ENCODE measurements at places on chromosomes 16 and 17.
A peak's percentile ranks its signal among the peaks of the same experiment; 100 is the strongest.

GRCh38 chr16:50699326-50700159 lies 6.1 kb downstream of the NOD2 start:
- DNase-seq: peak; percentile 65

- no peak for DNase-seq
Observed at GRCh38 chr17:79205688-79206205, 131.1 kb downstream of the ENGASE start.

GRCh38 chr16:278863-279366 lies 1.5 kb upstream of the ARHGDIG start:
- DNase-seq: peak; percentile 36

DNA sequence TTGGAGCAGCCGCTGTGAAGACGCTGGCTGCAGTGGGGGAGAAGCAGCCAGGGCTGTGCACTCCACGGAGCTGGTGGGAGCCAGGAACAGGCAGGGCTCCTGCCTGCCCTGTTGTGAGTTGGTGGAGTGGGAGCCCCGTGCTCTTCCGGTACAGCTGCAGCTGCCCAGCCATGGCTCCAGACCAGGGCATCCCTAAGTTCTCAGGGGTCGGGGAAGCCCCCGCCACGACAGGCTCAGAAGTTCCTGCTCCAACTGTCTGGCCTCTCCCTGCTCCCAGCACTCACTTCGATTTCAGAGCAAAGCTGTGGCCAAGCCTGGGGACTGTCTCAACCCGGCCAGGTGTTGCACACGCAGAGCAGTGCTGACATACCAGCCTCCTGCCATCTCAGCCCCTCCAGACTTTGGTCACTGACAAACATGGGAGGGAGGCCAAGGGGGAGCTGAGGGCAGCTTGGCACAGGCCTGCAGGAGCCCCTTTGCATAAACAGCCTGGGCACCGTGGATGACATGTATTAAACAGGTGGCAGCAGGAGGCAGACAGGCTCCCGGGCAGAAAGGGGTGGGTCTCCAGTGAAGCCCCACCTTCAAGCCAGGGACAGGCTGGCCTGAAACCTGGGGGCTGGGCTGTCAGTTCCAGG lies 13.9 kb upstream of the KDM8 start:
- no peak for DNase-seq

DNA sequence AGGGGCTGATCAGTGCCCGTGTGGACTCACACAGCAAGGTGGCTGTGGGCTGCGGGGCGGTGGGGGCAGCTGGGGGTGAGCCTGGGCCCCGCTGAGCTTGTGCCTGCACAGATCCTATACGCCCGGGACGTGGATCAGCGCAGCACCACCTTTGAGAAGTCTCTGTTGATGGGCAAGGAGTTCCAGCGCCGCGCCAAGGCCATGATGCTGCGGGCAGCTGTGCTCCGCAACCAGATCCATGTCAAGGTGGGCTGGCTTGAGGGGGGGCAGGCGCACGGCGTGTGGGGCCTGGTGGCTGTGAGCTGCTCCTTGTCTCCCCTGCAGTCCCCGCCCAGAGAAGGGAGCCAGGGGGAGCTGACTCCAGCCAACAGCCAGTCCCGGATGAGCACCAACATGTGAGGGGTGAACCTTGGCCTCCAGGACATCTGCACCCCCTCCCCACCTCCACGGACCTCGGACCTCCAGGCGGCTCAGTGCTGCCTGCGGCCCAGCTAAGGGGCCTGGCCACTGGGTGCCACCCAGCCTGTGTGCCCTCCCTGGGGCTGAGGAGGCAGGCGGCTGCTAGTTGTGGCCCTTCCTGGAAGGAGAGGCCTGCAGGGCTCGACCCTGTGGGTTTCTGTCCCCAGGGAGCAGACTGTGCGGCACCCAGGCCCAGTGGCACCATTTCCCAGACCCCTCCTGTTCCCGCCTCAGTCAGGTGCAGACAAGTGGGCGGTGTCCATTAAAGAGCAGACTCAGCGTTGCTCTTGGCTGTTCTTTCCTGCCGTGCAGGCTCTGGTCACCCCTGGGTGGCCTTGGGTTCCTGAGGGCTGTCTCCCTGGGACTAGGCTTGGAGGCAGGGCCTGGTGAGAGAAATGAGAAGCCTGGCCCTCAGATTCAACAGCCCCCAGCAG lies 5.3 kb downstream of the GPS1 start:
- DNase-seq: no peak

- DNase-seq: no peak
Observed at GRCh38 chr17:55435408-55435807, 13.8 kb upstream of the MMD start.

GRCh38 chr17:74780443-74781238 lies 4.5 kb upstream of the NAT9 start:
- no peak for DNase-seq

DNA sequence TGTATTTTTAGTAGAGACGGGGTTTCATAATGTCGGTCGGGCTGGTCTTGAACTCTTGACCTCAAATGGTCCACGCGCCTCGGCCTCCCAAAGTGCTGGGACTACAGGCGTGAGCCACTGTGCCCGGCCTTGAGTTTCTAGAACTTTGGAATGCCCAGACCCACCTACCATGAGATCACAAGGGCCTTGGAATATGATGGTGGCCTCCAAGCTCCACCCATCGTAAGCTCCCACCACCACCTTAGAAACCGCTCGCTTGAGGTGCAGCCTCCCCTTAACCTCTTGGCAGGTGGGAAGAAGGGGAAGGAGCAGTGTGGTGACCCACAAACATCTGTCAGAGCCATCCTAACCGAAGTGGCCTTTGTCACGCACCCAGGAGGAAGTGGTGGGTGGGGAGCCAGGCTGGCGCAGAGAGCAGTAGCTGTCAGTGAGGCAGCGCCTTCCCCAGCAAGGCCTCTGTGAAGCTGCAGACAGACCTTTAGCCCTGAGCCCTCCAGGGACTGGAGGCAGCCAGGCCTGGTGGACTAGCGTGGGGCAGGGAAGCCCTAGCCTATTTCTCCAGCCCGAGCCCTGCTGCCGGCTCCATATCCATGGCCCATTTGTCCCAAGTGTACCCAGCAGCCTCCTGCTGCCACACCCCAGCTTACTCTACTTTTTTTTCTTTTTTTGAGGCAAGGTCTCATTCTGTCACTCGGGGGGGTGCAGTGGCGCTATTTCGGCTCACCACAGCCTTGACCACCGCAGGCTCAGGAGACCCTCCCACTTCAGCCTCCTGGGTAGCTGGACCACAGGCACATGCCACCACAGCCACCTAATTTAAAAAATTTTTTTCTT lies 13.1 kb upstream of the SEPHS2 start:
- DNase-seq: peak; percentile 94

DNA sequence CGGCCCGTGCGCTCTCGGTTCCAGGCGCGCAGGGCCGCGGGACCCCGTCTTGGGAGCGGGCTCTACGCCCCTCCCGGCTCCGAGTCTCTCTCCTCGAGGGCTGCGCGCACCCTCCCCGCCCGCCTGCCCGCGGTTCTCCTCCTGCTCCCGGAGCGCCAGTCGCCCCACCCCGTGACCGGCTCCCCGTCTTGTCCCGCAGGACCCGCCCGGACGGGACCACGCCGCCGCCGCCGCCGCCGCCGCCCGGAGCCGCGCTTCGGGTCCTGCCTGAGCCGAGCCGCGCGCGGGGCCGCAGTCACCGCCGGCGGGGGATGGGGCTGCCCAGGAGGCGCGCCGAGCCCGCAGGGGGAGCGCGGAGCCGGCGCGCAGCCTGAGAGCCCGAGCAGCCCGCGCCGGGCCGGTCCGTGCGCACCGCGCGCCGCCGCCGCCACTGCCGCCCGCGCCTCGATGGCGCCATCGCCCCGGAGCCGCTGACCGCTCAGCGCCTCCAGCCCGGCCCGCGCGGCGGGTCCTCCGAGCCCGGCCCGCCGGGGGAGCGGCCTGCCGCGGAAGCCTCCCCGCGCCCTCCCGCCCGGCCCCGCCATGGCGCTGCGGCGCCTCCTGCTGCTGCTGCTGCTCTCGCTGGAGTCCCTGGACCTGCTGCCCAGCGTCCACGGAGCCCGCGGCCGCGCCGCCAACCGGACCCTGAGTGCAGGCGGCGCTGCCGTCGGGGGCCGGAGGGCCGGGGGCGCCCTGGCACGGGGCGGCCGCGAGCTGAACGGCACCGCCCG lies at the start of gene SHISA6:
Gene SHISA6 (plus strand): TSS at position 373 of the 770 bp plus-strand sequence.
- DNase-seq: no peak

DNA sequence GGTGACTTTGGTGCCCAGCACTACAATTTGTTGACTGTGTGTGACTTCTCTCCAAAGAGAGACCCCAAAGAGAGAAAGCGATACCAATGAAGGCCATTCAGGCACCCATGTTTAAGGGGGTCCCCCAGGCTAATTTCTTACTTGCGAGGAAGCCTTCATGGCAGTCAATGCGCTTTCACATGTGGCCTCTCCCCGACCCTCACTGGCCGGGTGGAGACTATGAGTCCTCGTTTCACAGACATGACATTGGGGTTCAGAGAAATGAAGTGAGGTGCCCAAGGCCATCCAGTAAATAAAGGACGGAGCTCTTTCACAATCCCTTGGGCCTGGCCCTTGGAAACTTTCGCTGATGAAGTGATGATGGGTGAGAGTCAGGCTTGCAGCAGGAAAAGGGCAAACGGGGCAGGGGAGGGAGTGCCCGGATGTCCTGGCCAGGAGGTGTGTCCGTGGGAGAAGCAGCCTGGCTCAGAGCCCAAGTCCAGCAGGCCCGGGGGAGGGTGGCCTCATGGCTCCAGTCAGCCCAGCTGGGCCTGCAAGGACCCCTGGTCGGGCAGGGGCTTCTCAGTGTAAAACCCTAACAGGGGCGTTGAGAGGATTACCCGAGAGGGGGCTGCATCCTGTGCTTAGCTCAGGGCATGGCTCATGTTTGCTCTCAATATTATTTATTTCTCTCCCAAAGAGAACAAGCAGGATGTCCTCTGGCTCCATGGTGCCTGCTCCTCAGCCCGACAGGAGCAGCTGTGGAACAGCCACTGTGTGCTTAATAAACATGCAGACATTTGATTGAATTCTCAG lies 14.7 kb downstream of the TBX2 start:
- no peak for DNase-seq

DNA sequence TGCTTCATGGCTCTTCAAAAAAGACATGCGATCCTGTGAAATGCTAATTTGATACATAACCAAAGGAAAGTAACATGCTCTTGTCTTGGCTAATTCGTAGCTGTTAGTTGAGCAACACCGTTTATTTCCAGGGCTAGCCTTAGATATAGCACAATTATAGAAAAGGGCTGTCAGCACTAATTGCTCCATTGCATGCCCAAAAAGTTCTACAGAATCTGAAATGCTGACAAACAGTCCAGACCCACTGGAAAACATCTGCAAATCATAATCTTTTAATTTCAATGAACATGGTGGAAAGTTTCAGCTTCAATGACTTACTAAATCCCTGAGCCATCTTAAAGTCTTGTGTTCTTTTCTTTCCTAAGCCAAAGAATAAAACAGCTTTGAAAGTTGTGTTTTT lies 42.9 kb upstream of the NUDT7 start:
- no peak for DNase-seq

DNA sequence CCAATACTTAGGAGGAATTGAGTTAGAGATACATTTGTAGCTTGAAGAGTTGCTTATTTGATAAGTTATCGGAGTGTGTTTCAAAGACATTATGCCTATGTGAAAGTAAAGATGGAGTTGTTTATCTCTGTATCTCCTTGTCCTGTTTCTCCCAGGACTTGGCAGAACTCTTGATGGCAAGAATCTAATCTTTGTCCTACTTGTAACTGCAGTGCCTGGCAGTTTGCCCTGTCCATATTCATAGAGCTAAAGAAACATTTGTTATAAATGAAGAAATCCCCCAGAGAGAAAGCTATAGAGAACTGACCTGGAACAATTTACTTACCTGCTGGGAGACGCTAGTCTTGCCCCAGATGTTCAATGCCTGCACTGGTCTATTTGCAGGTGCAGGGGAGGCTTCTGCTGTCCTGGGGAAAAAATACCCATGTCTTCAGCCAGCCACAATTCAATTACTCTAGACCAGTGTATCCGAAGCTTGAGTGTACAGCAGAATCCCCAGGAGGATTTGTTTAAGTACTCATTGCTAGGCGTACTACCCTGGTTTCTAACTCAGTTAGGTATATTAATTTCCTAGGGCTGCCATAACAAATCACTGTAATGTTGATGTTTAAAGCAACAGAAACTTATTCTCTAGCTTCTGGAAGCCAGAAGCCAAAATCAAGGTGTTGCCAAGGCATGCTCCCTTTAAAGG lies 410.0 kb upstream of the HSBP1 start:
- no peak for DNase-seq

DNA sequence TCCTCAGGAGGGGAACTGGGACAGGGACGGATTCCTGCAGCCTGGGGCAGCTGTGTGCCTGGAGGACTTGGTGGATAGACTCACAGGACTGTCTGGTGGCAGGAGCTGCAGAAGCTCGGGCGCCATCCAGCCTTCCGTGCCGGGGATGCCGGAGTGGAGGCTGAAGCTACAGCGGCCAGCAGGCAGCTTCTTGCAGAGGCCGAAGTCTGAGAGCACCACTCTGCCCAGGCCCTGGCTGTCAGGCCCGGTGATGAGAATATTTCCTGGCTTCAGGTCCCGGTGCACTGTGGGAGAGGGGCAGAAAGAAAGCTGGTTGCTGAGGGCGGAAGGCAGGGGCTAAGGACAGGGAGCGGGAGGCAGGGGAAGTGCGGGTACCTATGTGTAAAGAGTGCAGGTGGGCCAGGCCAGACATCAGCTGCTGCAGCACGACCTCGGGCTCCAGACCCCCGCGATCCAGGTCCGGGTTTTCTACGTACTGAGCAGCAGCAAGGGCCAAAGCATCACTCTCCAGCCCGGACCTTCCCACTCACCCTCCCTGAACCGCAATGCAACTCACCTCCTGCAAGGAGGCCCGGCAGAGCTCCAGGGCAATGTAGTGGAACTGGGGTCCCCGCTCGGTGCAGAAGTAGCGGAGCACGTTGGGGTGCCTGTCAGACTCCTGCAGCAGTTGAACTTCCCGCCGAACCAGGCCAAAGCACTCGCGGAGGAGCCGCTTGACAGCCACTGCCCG lies 16.1 kb downstream of the PLK1 start:
- no peak for DNase-seq

GRCh38 chr17:18166894-18167293 lies 16.7 kb upstream of the ALKBH5 start:
- DNase-seq: no peak

DNA sequence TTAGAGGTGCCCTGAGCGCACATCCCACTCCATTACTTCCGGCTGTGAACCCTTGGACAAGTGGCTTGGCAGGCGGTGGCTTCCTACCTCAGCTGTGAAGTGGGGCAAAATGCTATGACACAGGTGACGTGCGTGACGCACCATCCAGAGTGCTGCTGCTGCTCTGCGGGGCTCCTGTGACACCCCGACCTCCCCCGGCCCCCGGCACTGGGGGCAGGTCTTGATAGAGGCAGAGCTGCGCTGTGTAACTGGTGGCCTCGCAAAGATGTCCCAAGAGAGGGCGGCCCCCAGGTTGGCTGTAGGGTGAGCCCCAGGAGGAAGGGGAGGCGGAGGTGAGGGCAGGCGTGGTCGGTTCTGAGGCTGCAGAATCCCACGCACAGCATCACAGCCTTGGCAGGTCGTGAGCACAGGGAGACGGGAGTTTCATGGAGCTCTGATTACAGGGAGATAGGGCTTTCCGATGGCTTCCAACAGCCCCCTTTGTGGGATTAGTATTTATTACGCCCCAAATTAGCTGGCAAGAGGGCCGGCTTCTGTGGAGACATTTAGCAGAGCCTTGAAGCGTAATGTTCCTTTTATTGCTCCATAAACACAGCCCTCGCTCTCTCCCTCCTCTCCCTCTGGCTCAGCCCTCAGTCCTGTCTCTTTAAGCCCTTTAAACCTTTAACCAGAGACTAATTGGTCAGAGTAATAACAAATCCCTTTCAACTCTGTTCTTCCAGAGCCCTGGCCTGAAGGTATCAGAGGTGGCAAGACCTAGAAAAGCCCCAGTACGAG lies 328.1 kb downstream of the C16orf95 start:
- DNase-seq: no peak

- no peak for DNase-seq
Observed at GRCh38 chr17:66978514-66979061, 14.1 kb downstream of the CACNG4 start.
